Effector CD8-positive, alpha-beta T cell (primary cell): ENCODE measurements at places on chromosomes 6 and 20.

DNA sequence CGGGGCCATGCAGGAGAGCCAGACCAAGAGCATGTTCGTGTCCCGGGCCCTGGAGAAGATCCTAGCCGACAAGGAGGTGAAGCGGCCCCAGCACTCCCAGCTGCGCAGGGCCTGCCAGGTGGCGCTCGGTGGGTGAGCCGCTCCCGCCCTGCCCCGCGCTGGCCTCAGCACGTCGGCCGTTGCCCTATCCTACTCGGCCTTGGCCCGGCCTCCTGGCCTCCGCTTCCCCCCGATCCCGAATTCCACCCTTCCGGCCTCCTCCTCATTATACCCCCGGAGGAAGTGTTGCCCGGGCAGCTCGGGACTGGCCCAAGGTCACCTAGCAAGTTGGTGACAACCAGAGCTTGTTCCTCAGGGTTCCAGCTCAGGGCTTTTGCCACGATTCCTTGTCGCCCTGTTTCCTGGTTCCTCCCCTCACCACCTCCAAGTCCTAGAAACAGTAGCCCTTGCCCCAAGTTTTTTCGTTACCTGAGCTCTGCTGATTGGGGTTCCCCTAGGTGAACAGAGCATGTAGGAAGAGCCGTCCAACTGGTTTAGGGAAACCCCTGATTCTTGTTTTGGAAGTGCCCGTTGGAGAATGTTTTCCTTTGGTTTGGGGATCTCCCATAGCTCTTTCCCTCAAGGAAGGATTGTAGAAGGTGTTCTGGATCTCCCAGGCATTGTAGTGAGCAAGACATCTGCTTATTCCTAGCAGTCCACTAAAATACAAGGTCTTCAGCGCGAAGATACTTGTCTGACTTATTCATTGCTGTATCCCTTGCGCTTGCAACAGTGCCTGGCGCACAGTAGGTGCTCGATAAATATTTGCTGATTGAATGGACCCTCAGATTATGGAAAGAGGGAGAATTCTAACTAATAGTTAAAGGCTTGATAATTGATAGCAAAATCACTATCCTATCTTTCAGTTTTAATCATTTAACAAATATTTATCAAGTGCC, 641 bp downstream of the ARFGEF2 start:
- DNase-seq, result peak; percentile 7

GRCh38 chr6:99951016-99951805, 42.8 kb downstream of the MCHR2 start:
- DNase-seq, result no peak

DNA sequence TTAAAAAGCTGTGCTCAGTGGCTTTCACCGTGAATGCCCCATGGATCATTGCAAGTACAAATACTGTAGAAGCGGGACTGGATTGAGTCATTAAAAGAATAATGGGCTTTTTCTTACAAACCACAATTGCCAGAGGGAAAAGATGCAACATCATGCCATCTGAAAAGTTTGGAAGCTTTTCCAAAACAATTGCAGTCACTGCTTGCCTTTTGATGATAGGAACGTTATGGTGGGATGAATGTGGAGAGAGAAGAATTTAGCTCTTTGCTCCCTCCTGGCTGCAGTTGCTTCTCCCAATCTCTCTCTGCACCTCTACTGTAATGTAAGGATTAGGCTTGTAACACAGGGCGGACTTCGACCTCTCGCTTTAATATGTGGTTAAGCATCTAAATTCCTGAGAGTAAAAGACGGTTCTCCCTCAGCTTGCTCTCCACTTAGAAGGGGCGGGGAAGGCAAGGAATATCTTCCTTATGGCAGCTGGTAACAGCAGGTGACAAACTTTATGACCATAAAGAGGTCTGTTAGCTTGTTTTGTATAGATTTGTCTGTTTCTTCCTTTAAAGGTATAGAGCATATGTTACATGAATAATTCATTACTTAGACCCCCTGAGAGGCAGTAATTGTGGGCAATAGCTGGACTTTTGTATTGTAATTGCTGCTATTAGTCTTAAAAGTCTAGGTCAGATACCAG, 376.1 kb downstream of the UTRN start:
- no peak for DNase-seq

DNA sequence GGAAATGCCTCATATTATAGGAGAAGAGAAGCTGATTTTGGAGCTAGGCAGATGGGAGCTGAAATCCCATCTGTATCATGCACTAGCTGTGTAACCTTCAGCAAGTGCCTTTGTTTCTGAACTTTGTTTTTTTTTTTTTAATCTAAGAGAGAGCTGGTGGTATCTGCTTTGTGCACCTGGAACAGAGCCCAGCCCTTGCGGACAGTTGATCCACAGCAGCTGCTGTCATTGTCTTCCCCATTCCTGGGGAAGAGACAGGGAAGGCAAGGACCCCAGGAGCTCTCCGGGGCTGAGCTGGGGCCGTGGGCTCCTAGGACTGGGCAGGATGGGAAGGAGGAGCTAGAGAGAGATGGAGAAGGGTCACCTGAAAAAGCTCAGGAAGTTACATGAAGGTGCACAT, 92.1 kb downstream of the SYNJ2 start:
- DNase-seq, result no peak

GRCh38 chr6:158006331-158006730, 24.7 kb downstream of the SYNJ2 start:
- no peak for DNase-seq

DNA sequence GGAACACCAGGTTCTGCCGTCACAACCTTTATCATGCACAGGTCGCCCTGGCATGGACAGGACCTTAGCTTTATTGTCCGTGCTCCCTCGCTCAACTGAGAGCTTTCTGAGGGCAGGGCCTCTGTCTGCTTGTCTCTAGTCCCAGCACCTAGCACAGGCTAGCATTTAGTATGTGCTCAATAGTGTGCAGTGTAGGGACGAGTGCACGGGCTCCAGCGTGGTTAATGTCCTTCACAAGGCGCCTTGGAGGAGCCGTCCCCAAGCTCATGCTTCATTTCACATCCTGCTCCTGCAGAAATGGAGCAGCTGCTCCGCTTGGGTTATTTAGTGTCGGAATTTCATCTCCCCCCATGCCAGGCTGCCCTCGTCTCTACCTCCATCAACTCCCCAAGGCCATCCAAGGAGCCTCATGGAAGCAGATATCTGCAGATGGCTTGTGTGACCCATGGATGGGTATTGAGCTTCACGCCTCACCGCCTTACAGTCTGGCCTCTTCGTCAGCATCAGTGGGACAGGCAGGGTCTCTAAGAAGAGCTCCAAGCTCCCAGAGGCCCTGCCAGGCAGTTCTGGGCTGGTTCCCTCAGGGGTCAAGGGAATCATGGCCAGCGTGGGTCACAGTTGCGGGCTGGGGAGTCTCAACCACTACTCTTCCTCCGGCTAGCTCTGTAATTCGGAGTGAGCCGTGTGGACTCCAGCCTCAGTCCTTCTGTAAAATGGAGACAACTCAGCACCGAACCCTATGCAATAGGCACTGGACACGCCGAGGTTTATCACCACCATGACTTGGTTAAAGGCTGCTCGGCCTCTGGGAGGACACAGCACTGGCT, 60.8 kb upstream of the APCDD1L start:
- no peak for DNase-seq

DNA sequence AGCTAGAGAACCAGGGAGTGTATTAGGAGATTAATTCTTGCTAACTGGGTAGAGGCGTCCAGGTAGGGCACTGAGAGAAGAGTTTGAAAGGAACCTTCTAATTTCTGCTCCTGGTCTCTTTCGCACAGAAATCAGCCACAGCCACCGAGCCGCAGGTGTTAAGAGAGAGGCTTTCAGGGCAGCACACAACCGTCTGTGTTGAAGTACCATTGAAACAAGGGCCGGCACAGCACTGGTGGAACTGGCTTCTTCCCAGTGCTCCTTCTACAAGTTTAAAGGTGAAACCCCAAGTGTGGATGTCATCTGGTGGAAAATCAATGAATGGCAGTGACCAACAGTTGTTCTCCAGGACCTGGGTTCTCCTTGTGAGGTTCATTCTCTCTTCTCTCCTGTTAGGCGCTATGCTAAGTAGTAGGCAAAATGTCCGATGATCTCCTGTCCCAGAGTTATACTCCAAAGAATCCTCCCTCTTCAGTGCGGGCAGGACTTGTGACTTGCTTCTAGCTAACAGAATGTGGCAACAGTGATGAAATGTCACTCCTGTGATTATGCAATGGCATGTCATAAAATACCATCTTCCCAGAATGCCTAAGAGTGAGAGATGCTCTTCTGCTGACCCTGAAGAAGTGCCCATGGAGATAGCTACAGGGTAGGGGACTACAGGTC, 15.0 kb upstream of the RIN2 start:
- DNase-seq, result no peak

GRCh38 chr6:123687864-123688263, 51.1 kb upstream of the TRDN start:
- DNase-seq, result no peak

GRCh38 chr6:135115834-135116233, 61.2 kb upstream of the HBS1L start:
- no peak for DNase-seq

GRCh38 chr6:87641065-87641692, 51.2 kb downstream of the ORC3 start:
- DNase-seq, result no peak

DNA sequence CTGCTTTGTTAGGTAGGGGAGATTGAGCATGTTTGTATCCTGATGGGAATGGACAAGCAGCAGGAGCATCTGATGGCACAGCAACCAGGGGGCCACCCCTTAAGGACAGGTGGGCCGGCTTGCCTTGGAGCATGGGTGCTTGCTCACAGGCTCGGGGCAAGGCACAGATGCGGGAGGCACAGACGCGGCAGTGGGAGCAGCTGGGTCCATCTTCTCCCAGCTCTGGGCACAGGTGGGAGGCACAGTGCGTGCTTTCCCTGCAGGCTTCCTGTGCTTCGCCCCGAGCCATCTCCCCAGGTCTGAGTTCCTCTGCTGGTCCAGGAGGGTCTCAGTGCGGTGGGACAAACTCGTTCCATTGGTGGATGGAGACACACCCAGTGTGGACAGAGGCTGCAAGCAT, 73.6 kb upstream of the BHLHE23 start:
- no peak for DNase-seq

DNA sequence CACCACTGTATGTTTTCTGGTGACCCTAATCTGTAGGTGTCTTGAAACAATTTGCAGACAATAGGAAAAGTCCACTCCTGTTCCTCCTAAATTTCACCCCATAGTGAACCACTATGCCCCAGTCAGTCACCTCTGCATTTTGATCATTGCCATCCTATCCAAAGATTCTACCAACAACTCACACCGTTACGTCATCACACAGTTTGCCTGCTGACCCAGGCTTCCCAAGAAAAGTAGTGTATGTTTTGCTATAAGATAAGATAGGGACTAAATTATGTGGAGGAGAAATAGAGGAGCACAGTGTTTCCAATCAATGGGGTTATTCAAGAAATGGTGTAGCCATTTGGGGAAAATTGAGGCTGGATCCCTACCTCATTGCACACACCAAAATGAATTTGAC, 58.8 kb downstream of the GNAS start:
- no peak for DNase-seq

DNA sequence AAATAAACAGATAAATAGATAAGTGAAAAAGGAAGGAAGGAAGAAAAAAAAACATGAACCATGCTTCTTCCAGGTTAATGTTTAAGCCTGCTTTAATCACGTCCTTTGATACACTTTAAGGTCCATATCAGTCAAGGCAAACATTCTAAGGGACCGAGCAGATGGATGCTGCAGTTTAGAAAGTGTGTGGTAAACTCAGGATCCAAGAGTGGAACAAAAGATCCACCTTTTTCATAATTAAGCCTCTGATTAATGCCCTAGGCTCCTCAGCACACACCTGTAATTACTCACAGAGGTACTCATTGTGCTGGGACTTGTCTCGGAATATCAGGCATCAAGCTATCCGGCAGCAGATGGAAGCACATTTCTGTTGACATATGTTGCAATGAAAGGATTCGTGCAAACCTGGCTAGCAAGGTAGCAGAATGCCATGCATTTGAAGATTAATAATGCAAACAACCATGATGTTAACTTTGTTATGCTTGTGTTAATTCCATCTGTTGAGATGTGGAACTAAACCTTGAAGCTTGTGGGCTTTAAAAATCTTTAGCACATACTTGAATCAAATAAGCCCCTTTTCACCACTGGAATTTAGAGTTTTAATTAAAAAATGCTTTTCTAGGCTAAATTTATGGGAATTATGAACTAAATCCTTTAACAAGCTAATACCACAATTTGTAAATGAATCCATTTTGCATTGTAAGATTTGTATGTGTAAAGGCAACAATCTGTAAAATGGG, 163.7 kb downstream of the RALGAPA2 start:
- DNase-seq, result no peak

GRCh38 chr20:25465243-25466135, 58.0 kb downstream of the GINS1 start:
- DNase-seq, result no peak

DNA sequence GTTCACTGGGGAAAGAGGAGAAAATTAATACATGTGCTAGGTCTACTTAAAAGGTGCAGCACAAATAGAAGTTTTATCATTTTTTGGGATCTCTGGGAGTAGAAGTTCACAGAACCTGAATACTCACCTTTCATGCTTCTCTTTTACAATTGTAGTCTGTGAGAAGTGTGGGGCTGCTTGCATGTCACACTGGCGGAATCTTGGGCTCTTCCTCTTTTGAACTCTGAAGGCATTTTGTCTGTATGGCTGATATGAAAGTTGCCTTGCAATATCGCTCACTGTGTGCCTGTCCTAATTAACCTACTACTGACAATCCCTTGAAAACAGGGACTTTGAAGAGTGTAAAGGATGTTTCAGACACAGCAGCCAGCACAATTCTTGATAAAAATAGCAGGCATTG, 65.9 kb upstream of the CLDN20 start:
- no peak for DNase-seq

DNA sequence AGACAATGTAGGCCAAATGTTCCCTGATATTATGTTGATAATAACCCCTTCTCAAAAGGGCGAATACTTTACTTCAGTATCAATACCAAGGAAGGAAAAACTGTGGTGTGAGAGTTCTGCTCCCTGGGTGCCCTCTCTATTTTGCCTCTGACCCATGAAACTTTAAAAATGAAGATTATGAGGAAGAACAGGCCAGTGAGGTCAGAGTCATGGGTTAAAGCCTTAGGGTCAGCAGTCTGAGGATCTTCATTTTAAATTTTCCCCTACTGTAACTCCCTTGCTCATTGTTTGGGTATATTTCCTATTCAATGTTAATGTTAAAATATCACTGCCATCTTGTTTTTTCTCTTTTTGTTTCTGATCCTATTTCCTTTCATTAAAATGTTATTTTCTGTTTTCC, 47.9 kb downstream of the PRKN start:
- no peak for DNase-seq

DNA sequence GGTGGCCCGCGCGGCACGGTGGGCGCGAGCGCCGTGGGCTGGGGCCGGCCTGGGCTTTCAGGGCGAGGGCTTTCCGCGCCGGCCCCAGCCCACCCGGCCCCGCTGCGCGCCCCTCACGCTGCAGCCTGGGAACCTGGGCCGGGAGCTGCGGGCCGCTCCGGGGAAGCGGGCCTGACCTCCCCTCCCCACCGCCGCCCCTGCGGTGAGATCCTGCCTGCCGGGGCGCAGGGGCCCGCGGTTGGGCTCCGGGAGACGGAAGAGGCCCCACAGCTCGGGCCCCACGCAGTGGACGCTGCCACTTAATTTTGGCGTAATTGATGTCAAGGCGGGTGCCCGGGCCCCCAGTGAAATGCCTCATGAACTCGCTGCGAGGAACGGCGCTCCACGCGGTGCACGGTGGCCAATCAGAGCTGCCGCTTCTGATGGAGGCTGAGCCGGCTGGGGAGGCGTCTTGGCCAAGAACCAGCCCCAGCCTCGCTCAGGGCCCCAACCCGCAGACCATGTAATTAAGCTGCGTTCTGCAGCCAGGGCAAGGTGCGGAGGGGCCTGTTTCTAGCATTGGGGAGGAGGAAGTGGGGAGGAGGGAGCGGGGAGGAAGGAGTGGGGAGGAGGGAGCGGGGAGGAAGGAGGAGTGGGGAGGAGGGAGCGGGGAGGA, 96.1 kb upstream of the BHLHE23 start:
- peak; percentile 61 for DNase-seq
